ENCODE measurements at places on chromosomes 12 and 14. TPM values are rescaled to one million over a fixed set of nuclear protein-coding genes. Genes with fewer than 3 reads are reported as not detected.
A peak's percentile ranks its signal among the peaks of the same experiment; 100 is the strongest.

The GPR132 gene
- total RNA-seq: 1.1 TPM

The SLC6A12 gene
- not detected for total RNA-seq

DNA sequence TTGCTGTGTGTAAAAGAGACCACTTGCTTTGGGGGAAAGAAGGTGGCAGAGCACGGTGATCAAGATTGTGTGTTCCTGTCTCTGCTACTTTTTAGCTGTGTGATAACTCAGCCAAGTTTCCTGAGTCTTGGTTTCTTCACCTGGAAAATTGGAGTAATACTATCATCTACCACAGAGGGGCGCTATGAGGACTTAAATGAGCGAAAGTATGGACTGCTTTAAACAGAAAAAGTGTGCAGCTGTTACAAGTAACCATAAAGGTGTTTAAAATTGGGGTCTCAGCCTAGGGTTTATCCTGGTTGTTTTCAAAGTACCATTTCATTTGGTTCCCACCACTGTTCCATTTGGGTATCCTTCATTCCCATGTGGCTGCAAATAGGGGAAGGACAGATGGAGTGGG is 65.9 kb upstream of the WSCD2 start:
- DNase-seq: peak; percentile 66

DNA sequence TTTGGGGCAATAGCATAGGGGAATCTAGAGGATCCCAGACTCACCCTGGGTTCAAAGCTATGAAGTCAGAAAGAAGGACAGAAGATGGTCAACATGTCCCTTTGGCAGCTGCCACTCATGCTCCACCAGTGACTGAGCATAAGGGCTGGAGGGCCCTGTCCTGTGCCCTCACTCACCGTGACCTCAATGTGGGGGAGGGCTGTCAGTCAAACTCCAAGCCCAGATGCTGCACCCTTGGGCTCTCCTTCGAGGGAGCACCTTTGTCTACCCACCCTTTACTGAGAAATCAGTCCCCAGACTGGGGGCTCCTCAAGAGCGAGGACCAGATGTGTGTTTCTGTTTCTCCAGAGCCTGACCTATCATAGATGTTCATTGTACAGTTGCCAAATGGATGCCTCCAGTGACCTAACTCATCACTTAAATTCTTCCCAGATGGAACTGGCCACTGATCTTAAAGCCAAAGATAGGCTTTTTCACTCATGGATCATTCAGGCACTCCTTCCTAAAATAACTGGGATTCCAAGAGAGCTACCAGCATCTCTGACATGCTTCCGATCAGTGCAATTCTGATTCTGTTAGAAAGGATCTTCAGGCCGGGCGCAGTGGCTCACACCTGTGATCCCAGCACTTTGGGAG is 27.2 kb upstream of the VSX2 start:
- no peak for DNase-seq

- no peak for DNase-seq
Observed at GRCh38 chr12:4910502-4911315, 1.0 kb downstream of the KCNA1 start.

- DNase-seq: no peak
Observed at GRCh38 chr14:91728616-91729183, 3.2 kb downstream of the CATSPERB start.

GRCh38 chr12:92927436-92928281 is 1.4 kb downstream of the EEA1 start:
- DNase-seq: peak; percentile 50

- no peak for DNase-seq
Observed at GRCh38 chr12:53380794-53381730, 1.1 kb downstream of the SP1 start.

The ERBB3 gene
- 5.1 TPM for total RNA-seq

DNA sequence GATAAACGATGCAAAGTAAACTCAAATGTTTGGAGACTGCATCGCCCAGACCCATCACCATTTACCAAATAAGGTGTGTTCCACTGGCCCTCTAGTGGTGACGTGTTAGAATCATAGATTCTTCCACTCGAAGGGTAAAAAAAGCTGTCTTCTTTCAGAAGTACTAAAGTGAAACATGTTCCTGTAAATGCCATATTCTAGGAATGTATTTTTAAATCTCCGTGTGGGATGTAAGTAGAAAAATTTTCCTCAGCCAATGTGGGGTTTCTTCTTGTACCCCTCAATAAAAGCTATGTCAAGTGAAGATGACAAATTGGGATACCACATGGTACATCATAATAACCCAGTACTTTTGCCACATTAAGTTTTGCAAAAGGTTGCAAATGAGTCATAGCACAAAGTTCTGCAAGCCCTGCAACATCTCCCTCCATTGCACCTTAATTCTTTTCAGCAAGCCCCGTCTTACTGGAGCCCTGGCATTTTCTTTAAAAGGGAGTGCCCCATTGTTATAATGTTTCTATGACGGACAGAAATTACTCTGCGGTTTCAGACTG is 100.8 kb downstream of the CCER1 start:
- no peak for DNase-seq

The TEX22 gene
- 1.0 TPM for total RNA-seq

The ACAD10 gene
- total RNA-seq: 19.2 TPM

The UNC79 gene
- total RNA-seq: 0.04 TPM

DNA sequence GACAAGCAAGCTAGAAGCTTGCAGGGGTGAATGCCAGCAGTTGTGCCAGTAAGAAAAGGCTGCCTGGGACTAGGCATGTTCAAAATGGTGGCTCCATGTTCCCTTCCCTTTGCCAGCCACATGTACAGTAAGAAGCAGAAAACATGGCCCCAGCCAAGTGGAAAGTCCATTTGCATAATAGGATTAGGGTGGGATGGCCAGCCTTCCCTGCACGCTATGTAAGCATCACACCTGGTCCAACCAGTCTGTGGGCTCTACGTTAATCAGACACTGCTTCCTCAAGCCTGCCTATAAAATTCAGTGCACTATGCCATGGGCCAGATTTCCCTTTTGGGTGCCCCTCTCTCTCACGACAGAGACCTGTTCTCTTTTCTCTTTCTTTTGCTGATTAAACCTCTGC is 288.4 kb downstream of the GXYLT1 start:
- DNase-seq: no peak

The LUM gene
- 0.40 TPM for total RNA-seq

The SERPINA10 gene
- not detected for total RNA-seq

The PYGL gene
- total RNA-seq: 10.8 TPM

The BCL11B gene
- 0.18 TPM for total RNA-seq

GRCh38 chr12:5909560-5909959 is 35.5 kb downstream of the ANO2 start:
- DNase-seq: no peak

The SMCO2 gene
- total RNA-seq: not detected

DNA sequence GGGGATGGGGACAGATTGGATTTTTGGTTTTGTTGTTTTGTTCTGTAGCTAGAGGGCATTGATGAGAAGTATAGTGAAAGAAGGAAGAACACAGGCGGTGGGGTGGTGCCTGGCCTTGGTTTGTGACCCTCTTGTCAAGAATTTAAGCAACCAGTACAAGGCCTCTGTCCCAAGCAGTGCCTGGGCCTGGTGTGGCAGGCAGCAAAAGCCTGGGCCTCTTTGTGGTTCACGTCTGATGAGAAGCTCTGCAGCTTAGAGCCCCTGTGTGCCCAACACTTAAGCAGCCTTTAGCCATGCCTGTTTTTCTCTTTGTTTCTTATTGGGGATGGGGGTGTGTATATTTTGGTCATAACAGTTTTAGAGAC is 98.0 kb downstream of the PPP2R5C start:
- DNase-seq: no peak

DNA sequence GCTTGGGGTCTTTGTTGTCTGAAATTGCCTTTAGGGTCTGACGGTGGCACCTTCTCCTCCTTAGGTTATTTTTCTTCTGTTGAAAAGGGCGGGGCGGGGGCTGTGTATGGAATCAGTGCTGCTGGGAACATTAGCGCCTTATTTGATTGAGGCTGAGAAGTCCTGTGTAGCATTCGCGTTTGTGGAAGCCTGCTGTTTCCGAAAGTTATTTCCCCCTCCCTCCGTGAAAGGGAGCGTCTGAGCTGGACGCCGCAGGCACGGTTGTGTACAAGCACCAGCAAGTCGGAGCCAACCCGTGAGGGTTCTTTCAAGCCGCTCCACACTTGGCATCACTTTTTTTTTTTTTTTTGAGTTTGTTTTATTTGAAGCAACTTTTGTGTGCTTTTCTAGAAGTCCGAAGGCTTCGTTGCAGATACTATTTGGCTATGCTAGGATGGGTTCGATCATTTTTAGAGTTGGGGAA is 1.1 kb downstream of the SYNE2 start:
- DNase-seq: no peak

DNA sequence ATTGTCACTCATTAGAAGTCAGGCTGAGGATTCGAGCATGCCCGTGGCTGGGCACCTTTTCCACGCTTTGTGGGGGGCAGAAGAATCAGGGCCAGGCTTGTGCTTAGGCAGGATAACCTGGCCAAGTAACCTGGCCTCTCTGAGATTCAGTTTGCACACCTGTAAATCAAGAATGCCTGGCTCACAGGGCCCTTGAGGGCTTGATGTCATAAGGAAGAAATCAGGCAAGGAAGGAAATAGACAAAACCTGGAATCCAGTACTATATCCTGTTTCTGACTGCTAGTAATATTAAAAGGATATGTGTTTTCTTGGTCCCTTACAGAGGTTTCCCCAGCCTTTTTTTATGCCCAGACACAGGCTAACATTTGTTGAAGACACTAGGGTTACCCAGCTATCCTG is 91.9 kb downstream of the SAMD4A start:
- no peak for DNase-seq

- no peak for DNase-seq
Observed at GRCh38 chr12:65879878-65880277, 55.6 kb downstream of the HMGA2 start.

DNA sequence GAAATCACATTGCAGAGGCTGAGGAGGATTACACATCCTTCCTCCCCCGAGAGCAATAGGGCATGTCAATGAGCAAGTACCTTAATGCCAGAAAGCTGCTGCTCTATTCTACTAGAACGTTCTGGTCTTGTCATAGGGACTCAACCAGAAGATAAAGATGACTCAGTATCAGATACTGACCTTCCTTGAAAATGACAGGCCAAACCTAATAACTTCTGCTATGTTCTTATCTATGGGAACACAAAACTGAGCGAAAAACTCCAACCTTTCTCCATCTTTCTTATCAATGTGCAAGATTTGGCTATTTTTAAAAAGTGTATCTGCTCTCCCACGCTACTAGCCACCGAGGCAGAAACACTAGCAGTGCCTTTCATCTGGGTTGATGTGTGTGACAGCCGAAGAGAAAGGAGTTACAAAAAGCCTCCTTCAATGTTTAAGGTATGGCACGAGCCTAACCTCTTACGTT is 5.5 kb downstream of the CCDC92 start:
- peak; percentile 69 for DNase-seq

DNA sequence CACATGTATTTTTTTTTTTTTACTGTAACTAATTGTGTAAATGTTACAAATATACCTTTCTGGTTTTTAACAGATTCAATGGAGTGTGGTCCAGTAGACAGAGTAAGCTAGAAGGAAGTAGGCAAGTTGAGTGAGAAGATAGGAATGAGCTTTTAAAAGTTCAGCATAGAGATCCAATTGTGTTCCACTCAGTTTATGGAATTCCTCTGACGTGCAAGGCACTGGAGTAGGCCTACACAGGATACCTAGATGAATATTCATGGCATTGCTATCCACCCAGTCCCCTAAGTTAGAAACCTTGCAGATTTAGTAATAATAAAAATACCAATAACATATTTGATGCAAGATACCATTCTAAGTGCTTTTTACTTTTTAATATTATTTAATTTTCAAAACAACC is 225.6 kb upstream of the ARID2 start:
- no peak for DNase-seq

GRCh38 chr12:53852992-53853391 is 85.6 kb upstream of the HOXC13 start:
- no peak for DNase-seq

The MYBPC1 gene
- not detected for total RNA-seq

DNA sequence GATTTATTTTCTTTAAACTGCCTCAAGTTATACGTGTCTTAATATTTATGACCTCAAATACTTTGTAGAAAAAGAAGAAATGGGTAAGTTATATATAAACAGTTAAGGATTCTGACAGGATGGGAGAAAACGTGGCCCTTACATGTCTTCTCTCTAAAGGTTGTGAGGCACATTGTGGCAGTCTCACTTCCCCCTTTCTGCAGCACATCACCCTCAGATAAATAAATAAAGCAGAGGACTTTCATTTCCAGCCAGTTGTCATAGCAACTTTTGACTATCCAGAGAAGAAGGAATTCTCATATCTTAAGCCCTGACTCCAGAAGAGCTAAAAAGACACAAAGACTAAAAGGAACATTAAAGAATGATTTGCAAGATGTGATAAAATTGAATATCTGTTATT is 28.8 kb upstream of the CEP83 start:
- no peak for DNase-seq

- no peak for DNase-seq
Observed at GRCh38 chr12:56169229-56169759, 11.1 kb downstream of the MYL6 start.

GRCh38 chr12:91364471-91365184 is 182.0 kb upstream of the DCN start:
- no peak for DNase-seq

- no peak for DNase-seq
Observed at GRCh38 chr12:16789204-16789790, 183.3 kb upstream of the LMO3 start.

- no peak for DNase-seq
Observed at GRCh38 chr12:32217354-32218310, 111.0 kb downstream of the BICD1 start.

The ACSM4 gene
- total RNA-seq: not detected

- no peak for DNase-seq
Observed at GRCh38 chr12:67358781-67359338, 89.7 kb downstream of the CAND1 start.

- DNase-seq: no peak
Observed at GRCh38 chr14:74524076-74524811, 30.7 kb downstream of the ISCA2 start.

- DNase-seq: no peak
Observed at GRCh38 chr12:107296681-107297089, 203.3 kb upstream of the CRY1 start.

GRCh38 chr12:99746538-99746937 is 99.0 kb downstream of the GARIN6 start:
- DNase-seq: no peak

All from K562 (cell line).